ENCODE measurements at places on chromosomes 13 and 19.

- DNase-seq: no peak
These were observed 91.8 kb downstream of the WTIP start for GRCh38 chr19:34573226-34573864.

DNA sequence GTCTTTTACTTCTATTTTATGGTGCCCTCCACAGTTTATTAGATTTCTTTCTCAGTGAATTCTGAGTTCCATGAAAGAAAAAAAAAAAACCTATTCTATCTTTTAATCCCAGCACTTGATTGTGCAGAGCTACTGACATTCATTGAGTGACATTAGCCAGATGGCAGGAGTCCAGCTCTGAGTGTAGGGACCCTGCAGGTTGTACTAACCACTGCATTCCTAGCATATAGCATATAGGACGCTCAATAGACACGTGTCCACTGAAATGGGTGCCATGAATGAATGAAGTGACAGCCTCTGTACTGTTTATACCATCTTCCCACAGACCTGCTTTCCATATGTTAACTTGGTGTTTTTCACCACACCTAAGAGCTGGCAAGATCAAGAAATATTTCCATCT, 206.3 kb downstream of the RAP2A start:
- no peak for DNase-seq

DNA sequence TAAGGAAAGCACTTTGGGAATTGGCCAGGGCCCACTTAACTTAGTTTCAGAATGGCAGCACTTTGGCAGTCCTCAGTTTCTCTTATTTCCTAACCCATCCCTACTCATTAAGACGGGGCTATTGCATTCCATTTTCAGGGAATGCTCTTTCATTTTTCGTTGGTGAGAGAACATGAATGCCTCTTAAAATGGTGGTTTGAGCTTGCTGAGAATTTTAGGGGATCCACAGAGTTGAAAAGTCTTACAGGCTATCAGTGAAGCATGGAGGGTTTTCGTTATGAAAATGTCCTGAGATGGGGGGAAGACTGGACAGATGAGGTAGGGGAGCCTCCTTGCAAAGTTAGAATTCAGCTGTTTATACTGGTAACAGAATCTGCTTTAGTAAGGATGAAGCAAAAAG, 71.4 kb downstream of the LRCH1 start:
- peak; percentile 33 for DNase-seq

DNA sequence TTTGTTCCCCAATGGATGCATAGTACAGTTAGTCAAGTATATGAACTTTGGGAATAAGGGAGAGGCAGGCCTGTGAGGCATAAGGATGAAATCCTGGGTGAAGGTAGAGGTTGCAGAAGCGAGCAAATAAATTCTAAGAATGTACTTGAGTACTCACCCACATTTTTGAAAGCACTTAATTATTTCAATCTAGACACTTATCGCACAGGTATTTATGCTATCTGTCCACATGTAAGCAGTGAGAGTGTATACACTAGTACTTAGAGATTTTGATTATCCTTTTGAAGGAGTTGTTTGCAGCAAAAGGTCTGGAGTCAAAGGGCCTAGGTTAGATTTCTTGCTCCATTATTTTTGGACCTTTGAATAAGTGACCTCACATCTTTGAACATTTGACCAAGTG, 77.7 kb downstream of the LMO7 start:
- no peak for DNase-seq

GRCh38 chr19:13926715-13927114, 11.5 kb downstream of the PODNL1 start:
- no peak for DNase-seq

DNA sequence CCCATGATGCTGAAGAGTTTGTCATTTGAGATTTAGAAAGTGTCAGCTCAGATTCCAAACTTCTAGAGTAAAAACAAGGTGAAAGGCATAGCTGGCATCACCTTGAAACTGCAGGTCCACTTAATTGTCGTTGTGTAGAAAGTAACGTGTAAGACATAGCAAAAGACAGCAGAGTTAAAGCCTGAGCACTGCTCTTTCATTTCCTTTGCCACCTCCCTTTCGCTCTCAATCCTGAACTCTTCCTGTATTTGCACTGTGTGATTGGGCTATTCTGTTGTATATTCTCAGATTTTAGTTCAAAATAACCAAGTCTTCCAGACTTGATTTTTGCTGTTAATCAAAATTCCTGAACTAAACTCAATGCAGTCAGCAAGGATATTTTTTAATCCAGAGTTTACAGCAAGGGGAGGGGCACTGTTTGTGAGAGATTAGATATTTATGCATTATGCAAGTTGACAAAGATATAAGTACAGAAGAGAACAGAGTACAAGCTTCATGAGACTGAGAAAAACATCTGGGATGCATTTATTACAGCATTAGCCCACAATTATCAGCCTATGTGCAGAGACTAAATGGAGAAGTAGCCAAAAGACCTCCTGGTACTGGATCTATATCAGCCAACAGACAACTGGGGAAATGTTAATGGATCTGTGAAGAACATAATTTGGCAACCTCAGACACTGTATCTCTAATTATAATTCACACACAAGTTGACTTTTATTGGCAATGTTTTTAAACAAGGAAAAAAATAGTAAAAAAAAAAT, 328.6 kb downstream of the SUCLA2 start:
- DNase-seq: no peak

DNA sequence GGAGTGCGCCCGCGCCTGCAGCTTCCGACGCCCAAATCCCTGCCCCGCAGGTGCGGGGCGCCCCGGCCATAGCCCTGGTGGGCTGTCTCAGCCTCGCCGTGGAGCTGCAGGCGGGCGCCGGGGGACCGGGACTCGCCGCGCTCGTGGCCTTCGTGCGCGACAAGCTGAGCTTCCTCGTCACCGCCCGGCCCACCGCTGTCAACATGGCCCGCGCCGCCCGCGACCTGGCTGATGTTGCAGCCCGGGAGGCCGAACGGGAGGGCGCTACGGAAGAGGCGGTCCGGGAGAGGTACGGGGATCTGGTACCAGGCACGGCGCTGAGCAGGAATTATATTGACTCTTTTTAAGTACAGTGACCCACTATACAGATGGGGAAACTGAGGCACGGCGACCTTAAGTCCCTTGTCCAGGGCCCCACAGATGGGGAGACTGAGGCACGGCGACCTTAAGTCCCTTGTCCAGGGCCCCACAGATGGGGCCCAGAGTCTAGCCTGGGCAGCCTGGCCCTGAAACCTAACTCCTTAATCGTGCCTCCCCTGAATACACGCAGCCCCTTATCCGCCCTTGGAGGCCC, 586 bp downstream of the MRI1 start:
- peak; percentile 70 for DNase-seq

- peak; percentile 86 for DNase-seq
These were observed at the start of gene TSEN34 for GRCh38 chr19:54191011-54191810. Gene TSEN34 (plus strand): TSS chr19:54191308. CDS start chr19:54191365, 57 bp downstream.
